CD4-positive, alpha-beta T cell treated with Interleukin-21 for 1 hour (primary cell): ENCODE measurements at places on chromosomes 4 and X.

DNA sequence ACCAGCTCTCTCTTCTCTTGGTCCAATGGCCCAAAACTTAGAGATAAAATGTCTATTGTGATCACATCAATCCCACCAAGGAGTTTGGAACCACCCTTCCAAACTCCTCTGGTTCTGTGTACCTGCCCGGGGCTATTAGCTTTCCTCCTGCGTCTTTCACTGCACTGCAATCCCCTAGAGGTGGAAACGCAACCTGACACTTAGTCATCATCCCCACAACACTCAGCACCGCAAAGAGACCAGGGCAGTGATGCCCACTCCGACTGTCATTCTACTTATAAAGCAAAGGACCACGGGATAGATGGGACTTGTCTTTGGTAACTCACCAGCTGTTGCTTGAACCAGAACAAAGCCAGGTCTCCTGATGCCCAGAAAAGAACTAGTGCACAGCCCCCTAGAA lies 22.0 kb downstream of the AFAP1 start:
- DNase-seq = no peak

- DNase-seq = no peak
Observed at GRCh38 chrX:129934952-129935351, 29.0 kb downstream of the UTP14A start.

- no peak for DNase-seq
Observed at GRCh38 chrX:153299855-153300254, 21.7 kb downstream of the PNMA6F start.

- peak; percentile 14 for DNase-seq
Observed at GRCh38 chrX:100928660-100929613, at the start of gene XKRX. TSS of gene XKRX (minus strand) at chrX:100928917. CDS start at chrX:100928304, 613 bp downstream.

GRCh38 chr4:177528620-177529019 lies 86.4 kb upstream of the AGA start:
- no peak for DNase-seq

DNA sequence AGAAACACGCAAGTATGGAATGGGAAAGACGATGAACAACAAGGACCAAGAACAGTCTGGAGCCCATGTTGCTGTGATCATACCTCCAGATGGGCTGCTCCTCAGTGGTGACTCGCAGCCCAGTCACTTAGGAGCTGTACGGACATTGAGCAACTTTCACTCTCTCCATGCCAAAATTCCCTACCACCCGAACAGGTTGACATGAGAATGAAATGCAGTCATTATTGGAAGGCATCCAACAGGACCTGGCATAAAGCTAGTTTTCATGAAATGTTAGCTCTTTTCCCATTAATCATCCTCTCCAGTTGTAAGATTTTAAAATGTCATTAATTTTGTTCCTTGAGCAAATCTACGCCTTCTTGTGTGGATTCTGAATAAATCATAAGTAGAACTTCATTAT lies 82.7 kb upstream of the GPM6B start:
- DNase-seq = no peak

DNA sequence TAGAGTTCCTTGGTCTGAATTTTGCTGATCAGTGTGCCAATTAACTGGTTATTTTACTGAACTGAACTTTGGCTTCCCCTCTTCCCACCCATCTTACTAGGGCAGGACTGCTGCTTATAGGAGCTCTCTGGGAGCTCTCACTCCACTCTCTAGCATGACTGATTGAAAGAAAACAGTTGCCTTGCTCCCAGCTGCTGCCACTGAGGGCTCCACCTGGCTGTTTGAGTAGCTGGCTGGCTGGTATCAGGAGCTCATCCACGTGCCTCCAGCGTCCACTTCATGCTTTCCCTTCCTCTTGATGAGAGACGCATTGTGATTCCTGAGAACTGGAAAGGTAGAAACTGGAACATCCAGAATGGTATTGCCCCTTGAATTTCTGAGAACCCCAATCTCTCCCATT lies 73.0 kb upstream of the KLHL13 start:
- no peak for DNase-seq

DNA sequence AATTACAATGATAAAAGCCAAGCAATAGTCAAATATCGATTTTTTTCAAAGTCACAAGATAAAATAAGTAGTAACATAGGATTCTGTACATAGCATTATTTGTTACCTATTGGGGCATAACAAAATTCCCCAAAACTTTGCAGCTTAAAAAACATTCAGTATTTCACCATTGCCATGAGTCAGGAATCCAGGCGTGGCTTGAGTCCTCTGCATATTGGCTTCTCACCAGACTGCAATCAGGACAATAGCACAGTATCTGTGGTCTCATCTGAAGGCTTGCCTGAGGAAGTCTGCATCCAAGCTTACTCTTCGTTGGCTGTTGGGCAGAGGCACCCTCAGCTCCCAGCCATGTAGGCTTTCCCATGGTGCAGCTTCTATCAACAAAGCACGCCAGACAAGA lies 6.2 kb upstream of the CTBP1 start:
- DNase-seq = no peak

DNA sequence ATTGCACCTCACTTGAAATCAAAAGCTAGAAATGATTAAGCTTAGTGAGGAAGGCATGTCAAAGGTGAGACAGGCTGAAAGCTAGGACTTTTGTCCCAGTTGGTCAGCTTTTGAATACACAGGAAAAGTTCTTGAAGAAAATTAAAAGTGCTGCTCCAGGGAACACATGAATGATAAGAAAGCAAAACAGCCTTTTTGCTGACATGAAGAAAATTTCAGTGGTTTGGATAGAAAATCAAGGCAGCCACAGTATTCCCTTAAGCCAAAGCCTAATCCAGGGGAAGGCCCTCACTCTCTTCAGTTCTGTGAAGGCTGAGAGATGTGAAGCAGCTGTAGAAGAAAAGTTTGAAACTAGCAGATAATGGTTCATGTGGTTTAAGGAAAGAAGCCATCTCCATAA lies 150.8 kb downstream of the ADGRL3 start:
- DNase-seq = no peak

GRCh38 chrX:28225513-28225912 lies 244.3 kb upstream of the DCAF8L1 start:
- no peak for DNase-seq

DNA sequence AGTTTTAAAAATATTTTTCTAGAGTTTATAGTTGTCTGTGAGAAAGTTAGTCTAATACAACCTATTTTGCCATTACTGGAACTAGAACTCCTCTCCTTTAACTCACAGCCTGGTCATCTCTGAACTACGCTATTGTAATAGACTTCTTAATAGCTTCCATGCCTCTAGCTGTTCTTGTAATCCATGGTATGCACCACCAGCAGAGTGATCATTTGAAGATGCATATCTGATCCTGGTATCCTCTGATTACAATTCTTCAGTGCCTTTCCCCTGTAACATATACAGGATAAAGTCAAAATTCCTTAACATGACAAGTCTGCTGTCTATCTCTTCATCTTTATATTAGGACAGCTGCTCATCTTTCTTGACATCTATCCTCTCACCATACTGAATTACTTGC lies 37.6 kb upstream of the NALF2 start:
- DNase-seq = no peak

DNA sequence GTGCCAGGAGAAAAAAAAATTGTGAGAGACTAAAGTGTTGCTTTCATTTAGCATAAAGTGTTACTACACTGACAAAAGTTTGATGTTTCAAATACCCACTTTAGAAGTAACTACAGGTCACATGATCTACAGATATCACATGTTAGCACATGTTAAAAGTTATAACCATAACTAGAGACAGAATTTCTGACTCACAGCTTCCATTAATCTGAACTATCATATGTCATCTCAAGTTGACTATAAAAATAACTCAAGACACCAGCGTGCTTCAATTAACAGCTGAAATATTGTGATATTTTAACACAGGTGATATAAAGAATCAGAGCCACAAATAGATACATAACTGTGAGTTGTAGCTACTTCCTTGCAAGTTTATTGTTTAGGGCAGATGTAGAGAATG lies 591.5 kb upstream of the PITX2 start:
- no peak for DNase-seq

- DNase-seq = no peak
Observed at GRCh38 chr4:27524224-27524623, 663.6 kb downstream of the STIM2 start.

DNA sequence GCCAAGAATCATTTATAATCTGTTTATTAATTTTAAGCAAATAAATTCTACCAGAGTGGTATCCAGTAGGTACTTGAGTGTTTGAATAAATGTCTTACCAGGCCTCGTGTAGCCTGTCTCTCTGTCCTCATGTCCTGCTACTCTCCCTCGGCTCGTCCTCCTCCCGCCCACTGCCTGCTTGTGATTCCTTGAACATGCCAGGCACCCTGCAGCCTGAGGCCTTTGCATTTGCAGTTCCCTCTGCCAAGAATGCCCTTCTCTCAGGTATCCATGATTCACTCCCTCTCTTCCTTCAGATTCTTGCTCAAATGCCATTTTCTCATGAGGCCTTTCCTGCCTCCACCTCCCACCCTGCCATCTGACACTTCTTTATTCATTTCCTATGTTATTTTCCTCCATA lies 209.7 kb upstream of the PRPS2 start:
- DNase-seq = no peak

DNA sequence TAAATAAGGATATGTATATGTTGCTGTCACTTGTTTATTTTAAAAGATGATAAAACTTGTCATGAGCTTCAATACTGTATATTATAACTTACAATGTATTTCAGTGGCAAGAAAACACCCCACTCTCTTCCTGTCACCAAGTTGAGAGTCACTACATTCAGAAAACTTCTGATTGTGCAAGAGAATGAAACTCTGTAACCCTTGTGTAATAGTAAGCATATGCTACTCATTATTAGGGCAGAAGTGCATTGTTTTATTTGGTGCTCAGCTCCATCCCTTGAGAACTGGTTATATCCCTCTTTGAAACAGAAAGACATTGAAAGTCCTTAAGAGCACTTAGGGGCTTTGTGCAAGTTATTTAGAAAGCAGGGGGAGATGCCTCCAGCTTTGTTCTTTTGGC lies 594.5 kb downstream of the ARAP2 start:
- DNase-seq = no peak

GRCh38 chr4:120327276-120327675 lies 260.6 kb upstream of the MAD2L1 start:
- no peak for DNase-seq

GRCh38 chr4:184400375-184400870 lies 73.9 kb downstream of the IRF2 start:
- DNase-seq = no peak

- no peak for DNase-seq
Observed at GRCh38 chr4:44916411-44916810, 190.1 kb upstream of the GNPDA2 start.
